ENCODE measurements at places on chromosomes 11 and 22. TPM values are rescaled to one million over a fixed set of nuclear protein-coding genes. Genes with fewer than 3 reads are reported as not detected.

Gene APLNR
- total RNA-seq: 4.7 TPM

Gene RAG2
- not detected for total RNA-seq

Gene FREY1
- total RNA-seq: 0.70 TPM

Gene SLC22A8
- total RNA-seq: not detected

Gene CHRM1
- not detected for total RNA-seq

Gene EHF
- total RNA-seq: 309 TPM

Gene GNAZ
- 10.7 TPM for total RNA-seq

GRCh38 chr11:62193952-62194351, 3.9 kb downstream of the SCGB1D1 start:
- DNase-seq: no peak

- no peak for DNase-seq
These were observed 34.3 kb downstream of the BTG4 start for GRCh38 chr11:111477898-111478297.

DNA sequence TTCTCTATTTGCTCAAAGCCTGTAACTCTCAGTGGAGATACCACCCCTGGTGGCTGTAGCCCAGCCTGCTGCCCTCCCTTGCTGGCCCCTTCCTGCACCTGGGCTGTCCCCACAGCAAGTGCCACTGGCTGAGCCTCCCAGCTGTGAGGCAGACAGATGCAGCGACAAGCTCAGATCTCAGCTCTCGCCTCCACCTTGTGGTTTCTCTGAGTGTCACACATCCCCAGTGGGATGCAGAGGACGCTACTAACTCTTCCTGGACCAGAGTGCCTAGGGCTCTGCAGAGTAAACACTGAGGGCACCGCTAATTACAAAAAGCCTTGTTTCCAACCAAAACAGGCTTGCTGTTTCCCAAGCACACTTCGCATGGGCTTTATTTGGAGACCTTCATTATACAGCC, 8.9 kb downstream of the YPEL1 start:
- no peak for DNase-seq

- DNase-seq: no peak
These were observed 1.5 kb upstream of the TCF20 start for GRCh38 chr22:42271906-42272305.

- DNase-seq: no peak
These were observed 87.1 kb upstream of the TOP3B start for GRCh38 chr22:22069450-22070370.

DNA sequence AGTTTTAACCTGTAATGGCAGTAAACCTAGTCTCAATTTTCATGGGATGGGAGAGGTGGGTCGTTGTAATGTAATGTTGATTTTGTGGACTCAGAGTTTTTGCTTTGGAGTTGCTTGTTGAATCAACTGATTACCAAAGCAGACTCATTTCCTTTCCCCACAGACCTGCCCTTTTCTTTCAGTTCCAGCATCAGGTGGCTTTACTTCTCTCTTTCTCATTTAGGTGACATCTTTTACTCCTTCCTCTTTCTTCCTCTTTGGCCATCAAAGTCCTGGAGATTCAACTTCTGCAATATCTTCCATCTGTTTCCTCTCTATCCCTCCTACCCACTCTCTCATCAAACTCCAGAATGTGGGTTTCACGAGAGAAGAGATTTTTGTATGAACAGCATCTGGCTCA, 313.9 kb downstream of the TMEM135 start:
- no peak for DNase-seq

DNA sequence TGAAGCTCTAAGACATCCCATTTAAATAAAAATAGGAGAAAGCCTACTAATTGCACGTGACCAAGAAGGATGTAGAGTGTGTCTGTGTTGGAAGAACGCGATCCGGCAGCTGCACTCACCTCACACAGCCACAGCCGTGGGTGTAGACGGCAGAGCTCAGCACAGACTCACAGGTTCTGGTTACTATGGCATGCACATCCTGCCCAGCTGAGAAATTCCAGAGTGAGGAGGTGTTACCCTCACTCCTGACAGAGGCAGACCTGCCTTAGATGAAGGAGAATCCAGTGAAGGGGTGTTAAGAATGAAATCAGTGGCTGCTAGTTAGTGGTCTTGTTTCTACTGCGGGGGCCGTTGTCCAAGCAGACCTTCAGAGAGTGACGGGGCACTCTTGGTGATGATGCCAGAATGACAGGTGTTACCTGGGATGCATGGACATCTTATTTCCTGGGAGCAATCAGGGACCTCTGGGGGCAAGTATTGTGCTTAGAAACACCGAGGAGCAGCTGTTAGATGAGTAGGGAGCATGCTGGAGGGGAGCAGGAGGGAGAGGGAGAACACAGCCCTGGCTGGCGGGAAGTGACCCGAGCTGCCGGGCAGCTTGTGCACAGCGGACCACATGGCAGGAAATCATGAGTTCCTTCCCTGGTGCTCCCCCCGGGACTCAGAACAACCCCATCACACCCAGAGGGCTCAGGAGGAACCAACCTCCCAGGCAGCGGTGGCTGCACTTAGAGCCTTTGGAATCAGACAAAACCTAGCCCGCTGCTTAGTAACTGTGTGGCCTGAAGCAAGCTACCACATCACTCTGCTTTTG, 12.3 kb downstream of the KCNJ5 start:
- no peak for DNase-seq
